ENCODE measurements at places on chromosomes 6 and 20.

DNA sequence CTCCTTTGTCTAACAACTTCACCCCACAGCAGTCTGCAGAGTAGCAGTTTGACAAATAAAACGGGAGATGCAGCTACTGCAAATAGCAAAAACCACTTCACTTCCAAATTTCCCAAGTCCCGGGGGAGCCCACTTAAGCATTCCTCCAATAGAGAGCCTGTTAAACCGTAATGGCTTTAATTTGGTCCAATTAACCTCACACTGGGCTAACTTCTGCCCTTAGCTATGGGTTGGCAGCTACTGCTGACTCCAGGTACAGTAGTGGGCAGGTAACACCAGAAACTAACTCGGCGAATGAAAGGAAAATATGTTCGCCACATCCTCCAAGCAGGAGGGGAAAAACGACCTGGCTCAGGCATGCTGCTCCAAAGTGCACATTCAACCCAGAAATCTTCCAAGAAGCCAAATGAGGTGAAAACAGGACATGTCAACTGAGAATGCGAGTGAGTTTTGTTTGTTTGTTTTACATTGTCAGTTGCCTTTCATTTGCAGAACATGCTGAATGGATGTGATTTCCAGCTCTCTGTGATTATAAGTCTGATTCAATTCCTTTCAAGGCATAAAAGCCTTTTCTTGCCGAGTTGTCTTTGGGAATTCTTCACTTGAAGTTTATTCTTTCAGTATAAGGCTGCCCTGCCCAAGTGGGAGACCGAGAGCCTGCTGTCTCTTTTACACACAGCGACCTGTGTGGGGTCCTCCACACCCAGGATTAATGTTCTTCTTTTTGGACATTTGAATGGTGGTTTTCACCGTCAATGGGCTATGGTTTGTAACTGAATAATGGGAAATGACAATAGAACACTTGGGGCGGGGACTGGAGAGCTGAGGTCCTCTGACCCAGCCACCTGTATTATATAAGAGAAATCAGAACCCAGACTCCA, 117.3 kb upstream of the ARMC2 start:
- DNase-seq = no peak

GRCh38 chr20:46215913-46216707, 92.2 kb downstream of the CDH22 start:
- no peak for DNase-seq

GRCh38 chr6:29633534-29633905, 537 bp upstream of the GABBR1 start:
- no peak for DNase-seq

- DNase-seq = no peak
Measured at GRCh38 chr6:28841290-28841689, 82.5 kb downstream of the TRIM27 start.

- no peak for DNase-seq
Measured at GRCh38 chr6:110296241-110297025, 61.7 kb downstream of the METTL24 start.
